ENCODE measurements at places on chromosomes 4 and X. TPM values are rescaled to one million over a fixed set of nuclear protein-coding genes. Genes with fewer than 3 reads are reported as not detected.

LGI2 gene
- 0.81 TPM for total RNA-seq

CLGN gene
- total RNA-seq: not detected

SRPX gene
- 1,799 TPM for total RNA-seq

MAGEB1 gene
- total RNA-seq: not detected

PNPLA4 gene
- total RNA-seq: 14.7 TPM
